ENCODE measurements at places on chromosomes 3 and 15.

DNA sequence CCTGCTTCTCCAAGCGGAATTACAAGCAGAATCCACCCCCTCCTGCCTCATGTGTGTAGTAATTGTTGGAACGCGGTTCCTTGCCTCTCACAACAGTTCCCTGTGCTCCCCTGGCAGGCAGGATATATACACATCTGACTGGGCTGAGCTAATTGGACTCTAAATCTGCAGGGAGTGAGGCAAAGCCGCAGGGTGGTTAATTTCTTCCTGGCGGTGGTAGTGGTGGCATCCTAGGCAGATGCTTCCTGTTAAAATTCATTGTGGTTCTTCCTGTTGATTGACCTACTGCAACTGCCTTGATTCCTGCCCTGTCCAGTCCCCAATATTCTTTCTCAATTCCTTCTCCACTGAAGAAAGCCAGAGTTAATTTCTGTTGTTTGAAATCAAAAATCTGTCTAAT, 202.9 kb upstream of the PROK2 start:
- DNase-seq = no peak

DNA sequence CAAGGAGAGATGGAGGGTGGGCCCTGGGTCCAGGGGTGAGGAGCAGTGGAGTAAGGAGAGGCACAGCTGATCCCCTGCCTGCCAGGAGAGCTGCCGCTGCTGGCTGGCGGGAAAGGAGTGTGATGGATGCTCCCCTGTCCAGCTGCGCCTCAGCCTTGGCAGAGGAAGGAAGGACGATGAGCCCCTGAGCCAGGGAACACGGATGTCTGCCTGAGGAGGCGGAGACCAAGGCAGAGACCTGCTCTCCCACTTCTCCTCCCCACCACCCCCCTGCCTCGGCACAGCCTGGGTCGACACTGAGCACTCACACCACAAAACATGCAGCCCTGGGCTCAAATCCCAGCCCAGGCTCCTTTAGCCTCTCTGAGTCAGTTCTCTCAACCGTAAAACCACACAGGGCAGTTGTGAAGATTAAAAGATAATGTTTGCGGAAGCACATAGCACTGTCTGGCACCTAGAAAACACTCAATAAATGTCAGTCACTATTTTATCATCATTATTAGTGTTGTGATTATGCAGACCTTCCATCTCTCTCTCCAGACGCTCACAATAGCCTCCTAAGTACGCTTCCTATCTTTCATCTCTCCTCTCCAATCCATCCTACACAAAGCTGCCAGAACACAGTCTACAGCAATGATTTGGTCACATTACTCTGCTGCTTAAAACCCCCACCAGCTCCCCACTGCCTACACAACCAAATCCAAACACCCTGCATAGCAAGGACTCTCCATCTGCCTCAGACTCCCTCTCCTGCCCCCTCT, 52.2 kb downstream of the SEMA5B start:
- DNase-seq = no peak

DNA sequence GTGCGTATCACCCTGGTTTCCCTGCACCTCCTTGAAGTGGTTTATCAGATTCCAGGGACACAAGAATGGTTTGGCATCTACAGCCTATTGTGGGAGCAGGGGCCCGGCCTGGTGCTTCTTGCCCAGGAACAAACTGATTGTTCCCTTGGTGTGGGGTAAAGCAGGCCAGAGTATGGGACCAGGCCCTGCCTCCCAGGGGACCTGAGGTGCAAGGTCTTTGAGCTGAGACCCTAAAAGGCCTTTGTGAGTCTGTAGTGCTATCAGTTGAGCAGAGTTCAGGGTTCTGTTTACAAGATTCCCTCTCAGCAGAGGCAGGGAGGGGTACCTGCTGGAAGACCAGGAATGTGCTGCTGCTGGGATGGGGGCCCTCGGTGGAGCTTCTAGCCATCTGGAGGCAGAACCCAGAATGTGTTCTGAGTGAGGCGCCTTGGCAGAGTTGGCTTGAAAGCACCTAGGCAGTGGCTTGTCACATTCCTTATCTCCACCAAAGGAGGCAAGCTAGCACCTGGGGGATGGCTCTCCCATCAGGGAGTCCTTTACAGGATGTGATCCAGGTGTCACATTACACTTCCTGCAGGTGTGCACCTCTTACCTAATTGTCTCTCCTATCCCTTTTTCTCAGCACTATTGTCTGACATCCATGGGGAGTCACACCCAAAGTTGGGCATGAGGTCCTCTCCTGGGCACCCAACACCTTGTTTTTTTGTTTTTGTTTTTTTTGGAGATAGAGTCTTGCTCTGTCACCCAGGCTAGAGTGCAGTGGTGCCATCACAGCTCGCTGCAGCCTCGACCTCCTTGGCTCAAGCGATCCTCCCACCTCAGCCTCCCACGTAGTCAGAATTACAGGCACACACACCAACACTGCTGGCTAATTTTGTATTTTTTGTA, 13.1 kb downstream of the FLNB start:
- no peak for DNase-seq

GRCh38 chr3:52787246-52787645, 7.3 kb upstream of the ITIH3 start:
- no peak for DNase-seq

DNA sequence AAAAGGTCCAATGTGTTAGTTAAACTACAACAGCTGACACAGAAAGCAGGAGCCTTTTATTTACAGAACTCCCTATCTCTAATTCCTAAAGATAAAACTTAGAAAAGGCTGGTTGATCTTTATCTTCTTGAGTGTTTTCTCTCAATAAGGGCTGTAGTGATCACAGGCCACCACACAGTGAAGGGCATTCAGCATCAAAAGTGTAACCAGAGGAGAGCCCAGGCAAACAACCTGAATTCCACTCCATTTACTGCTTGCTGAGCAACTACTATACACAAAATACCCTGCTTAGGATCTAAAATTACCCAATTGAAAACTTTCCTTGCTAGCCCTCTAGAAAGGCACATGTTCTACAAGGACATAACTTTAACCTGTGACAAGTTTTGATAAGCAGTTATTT, 122.7 kb downstream of the MEIS2 start:
- no peak for DNase-seq

DNA sequence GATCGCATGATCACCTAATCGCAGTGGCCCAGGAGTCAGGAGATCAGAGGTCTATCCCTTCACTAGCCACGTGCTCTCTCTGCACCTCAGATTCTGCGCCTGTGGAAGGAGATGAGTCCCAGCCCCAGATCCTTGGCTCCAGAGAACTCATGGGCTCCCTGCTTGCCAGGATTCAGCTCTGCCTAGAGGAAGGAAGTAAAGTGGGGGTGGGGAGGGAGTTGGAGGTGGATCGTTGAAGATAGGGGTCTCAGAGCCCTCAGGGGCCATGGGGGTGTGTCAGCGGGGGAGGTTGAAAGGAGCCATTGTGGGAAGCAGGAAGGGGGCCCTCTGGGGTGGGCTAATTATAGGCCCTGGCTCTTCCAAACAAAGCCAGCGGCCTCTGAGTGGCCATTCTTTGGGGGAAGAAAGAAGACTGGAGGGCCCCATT, 11.3 kb upstream of the STRA6 start:
- DNase-seq = no peak

GRCh38 chr3:155102329-155102728, 22.2 kb downstream of the MME start:
- no peak for DNase-seq

- DNase-seq = no peak
Measured at GRCh38 chr15:80957556-80957955, 32.1 kb downstream of the MESD start.

Measured in stimulated activated effector memory CD8-positive, alpha-beta T cell treated with anti-CD3 and anti-CD28 coated beads, Interleukin-12 subunit alpha, Interleukin-12 subunit beta, amount 100 ng/mL, for 72 hours (primary cell).